ENCODE measurements at places on chromosomes 7 and 10.
A peak's percentile ranks its signal among the peaks of the same experiment; 100 is the strongest.

- no peak for DNase-seq
Measured at GRCh38 chr10:88764110-88764509, 4.3 kb downstream of the LIPN start.

DNA sequence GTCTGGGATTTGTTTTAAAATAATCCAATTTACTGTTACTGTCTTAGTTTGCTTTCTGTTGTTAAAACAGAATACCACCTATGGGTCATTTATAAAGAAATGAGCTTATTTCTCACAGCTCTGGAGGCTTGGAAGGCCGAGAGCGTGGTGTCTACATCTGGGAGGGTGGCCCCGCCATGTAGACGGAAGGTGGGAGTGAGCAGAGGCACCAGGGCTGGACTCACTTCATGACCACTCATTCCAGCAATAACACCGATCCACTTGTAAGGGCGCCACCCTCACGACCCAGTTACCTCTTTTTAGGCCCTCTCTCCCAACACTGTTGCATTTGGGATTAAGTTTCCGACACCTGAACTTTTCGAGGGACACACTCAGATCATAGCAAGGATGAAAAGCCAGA, 36.2 kb upstream of the CFAP46 start:
- no peak for DNase-seq

DNA sequence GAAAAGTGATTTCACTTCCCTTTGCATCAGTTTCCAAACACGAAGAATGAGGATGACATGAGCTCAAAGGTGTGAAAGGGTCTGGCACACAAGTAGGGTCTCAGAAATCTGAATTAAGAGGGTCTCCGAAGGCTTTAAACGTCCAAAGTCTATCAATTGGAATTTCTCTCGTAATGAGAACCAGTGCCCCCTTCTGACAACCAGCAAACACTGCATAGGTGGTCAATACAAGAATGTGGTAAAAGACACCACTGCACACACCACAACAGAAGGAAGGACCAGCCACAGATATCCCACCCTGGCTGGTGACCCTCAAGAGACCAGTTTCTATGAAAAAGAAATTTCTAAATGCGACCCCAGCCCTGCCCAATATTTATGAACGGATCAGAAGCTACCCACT, 78.1 kb downstream of the CALN1 start:
- DNase-seq: no peak

DNA sequence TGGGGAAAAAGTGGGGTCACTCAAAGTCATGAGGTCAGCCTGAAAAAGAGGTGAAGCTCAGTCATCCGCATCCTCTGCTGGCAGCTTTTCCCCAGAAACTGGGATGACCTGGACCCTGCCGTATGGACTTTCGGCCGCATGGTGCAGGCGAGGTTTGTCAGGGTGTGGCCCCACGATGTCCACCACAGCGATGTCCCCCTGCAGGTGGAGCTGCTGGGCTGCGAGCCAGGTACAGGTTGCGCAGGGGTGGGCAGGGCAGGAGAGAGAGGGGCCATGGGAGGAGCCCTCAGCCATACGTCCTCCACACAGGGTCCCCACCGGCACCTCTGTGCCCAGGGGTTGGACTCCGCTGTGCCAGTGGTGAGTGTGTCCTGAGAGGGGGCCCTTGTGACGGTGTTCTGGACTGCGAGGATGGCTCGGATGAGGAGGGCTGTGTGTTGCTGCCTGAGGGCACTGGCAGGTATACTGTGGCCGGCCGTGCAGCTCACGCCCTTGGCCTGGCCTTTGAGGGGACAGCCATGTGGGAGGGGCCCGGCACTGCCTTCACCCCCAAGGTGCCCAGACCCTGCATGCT, 23.0 kb upstream of the ZNF467 start:
- DNase-seq: no peak

DNA sequence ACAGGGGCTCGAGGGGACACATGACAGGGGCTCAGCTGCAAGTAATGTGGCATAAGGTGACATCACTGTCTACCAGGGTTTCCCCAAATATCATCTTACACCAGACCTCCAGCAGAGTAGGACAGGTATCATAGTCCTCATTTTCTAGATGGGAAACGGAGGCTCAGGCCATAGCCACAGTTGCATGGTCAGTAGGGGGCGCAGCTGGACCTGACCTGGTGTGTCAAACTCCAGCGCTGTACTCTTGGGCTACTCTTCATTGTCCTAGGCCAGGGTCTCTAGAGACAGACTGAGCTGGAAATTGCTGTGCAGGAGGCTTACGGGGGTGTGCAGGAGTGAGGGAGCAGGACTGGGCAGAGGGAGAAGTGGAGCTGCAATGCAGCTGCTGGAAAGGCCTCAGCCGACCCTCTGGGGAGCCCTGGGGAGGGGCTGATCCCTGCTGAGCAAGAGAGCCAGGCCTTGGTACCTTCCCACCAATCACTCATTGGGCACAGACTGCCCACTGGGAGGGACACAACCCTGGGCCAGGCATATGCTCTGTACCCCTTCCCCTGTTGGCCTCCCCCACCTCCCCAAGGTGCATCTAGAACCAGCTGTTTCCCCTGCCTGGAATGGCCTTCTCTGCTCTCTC, 89.9 kb downstream of the CDH23 start:
- peak; percentile 47 for DNase-seq

GRCh38 chr7:114874170-114874569, 47.7 kb upstream of the MDFIC start:
- no peak for DNase-seq

- DNase-seq: no peak
Measured at GRCh38 chr10:116733566-116733965, 8.8 kb downstream of the HSPA12A start.

DNA sequence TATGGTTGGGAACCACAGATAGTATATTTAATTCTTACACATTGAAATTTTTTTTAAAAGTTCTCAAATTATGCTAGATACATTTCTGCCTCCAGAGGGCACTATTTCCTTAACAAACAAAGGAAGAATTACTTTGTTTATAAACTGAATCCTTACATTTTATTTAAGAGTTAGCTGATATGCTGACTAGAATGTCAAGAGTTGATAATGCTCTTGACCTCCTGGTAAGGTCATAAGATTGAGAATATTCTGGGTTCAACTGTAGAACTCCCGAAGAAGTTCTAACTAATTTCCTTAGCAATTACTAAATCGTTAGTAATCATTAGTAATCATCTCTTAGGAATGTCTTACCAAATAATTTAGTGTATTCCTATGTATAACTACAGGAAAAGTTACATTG, 95.3 kb upstream of the CYP26C1 start:
- no peak for DNase-seq

DNA sequence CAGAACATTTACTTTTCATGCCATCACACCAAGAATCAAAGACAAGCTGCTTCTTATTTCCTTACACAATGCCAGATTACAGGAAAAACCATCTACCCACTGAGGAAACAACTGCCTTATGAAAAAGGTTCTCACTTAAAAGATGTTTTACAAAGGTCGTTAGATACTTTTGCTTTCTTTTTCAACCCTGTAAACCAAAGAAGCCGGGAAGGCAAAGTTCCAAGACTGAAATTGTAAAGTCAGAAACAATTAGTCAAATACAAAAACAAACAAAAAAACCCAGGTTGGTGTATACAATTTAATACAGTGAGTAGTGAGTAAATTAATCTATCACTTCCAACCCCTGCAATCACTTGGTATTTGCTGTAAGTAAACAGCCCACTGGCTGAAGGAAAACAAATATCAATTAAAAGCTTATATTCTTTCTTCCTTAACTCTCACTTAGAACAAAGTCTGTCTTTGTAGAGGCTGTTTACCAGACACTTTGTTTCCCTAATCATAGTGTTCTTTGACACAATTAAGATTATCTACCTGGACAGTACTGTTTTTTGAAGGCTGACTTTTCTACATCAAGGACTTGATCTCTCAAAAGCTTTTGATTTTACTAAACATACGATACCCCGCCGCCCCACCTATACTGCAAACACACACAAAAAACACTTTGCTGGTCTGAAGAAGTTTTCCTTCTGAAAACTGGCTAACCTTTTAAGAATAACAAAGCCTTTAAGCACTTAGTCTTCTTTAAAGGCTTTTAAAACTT, 18.1 kb downstream of the ERLIN1 start:
- DNase-seq: no peak

GRCh38 chr10:45580371-45581215, 92.0 kb downstream of the ZFAND4 start:
- no peak for DNase-seq

- no peak for DNase-seq
Measured at GRCh38 chr10:27948186-27948585, 50.7 kb downstream of the ODAD2 start.

- DNase-seq: no peak
Measured at GRCh38 chr10:95964756-95965155, 57.0 kb downstream of the CC2D2B start.

DNA sequence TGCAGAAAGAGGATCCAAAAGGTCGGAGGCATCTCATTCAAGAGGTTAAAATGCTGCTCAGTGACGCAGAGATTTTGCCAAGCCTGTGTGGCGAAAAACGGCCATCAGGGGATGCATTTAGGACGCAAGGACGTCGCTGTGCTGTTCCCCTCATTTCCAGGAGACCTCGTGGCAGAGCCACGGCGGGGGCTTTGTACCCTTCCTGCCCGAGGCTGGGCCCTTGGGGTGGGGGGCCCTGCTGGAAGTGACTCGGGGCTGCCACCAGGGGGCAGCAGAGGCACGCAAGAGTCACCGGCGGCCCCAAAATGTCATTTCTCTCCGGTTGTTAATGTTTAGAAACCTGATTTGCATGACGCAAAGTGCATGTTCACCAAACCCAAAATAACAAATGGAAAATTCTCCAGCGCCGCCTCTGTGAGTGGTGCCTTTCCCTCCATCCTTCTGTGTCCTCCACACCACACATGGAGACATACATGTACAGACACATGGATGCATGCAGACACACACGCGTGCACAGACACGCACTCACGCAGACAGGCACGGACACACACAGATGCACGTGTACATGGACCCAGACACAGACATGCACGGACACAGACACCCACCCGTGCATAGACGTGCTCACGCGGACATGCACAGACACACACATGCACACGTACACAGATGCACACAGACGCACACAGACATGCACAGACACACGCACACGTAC, 51.0 kb upstream of the NKX6-2 start:
- peak; percentile 39 for DNase-seq

GRCh38 chr7:138603549-138604318, 97.4 kb downstream of the SVOPL start:
- peak; percentile 13 for DNase-seq
